ENCODE measurements at places on chromosomes 2 and 18. TPM values are rescaled to one million over a fixed set of nuclear protein-coding genes. Genes with fewer than 3 reads are reported as not detected.

DNA sequence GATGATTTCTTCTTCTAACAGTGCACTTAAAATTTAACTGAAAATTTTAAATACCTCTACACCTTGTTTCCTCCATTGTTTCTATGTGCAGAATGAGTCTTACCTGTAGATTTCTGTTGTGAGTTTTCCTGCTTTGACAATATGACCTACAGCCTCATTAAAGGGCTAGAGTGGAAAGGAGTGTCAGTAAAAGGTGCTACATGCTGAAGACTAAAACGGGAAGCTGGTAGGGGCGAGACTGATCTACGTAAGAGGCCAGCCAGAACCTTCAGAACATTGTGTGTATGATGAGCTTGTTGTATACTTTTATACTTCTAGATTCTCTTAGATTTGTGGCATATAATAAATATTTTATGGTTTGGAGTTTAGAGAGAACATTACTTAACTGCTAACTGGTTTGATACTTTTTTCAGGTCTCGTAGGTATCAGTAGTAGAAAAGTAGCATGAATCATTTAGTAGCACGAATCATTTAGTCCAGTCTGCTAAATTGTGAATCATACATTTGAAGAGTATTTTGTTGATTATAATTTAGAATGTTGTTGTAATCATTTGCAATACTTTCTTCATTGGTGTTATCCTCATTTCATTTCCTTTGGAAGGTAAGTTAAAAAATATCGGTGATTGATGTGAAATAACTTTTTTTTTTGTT, 14.3 kb downstream of the INSIG2 start:
- no peak for DNase-seq

GRCh38 chr2:203071148-203071547, 56.5 kb downstream of the NBEAL1 start:
- DNase-seq, result no peak

DNA sequence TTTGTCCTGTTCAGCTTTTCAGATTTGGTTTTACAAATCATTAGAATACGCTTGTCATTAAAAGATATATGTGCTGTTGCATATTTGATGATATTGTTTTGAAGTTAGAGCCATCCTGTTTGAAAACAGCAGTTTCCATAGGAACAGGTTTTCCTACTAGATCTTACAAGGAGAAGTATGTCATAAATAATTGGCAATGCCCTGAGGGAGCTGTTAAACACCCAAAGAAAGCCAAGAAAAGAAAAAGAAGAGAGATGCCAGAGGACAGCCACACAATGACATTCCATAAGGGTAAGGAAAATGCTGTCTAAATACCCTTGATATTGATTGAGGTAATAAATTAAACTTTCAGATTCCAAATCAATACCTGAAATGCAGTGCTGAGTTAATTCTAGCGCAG, 392.2 kb upstream of the CRIM1 start:
- no peak for DNase-seq

- no peak for DNase-seq
These were observed 794.5 kb upstream of the GYPC start for GRCh38 chr2:125861461-125861860.

DNA sequence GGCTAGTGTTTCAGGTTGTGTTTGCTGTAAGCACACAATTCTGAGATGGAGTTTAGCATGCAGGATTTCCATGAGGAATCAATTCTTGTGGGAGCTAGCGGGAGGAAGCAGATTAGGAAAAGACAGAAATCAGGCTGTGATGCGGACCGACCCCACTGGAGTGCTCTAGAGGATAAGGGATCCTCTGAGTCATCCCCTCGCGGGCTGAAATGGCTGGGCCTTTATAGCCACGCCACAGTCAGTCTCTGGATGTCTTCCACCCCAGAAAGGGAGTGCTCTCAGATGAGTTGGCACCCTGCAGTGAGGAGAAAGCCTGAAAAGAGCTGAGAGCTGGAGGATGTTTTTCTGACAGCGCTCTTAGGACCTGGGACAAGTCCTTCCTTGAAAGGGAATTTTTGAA, 102.4 kb downstream of the GALNT3 start:
- peak; percentile 11 for DNase-seq

GRCh38 chr18:64986906-64987495, 763.8 kb upstream of the CDH7 start:
- no peak for DNase-seq

The ITGA4 gene
- total RNA-seq, result 9.4 TPM

The SPP2 gene
- not detected for total RNA-seq

The GALNT13 gene
- total RNA-seq, result 6.2 TPM

All from stomach (tissue), 19 donors.